ENCODE measurements at places on chromosomes 6 and 20.

DNA sequence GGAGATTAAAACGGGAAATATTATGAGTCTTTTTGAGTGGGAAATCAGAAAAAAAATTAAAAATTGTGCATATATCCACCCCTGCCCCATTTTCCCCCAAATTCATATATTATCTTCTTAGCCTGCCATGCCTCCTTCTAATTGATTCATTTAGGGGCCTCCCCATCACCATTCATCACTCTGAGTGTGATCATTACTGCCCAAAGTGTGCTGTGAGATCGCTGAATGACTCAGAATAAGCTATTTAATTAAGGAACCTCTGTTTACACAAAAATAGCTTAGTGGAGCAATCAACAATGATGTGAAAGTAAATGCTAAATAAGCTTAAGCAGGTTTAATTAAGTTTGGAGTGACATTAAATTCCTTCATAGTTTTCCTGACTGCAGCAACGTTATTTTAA, 645.5 kb downstream of the GRIK2 start:
- DNase-seq = no peak

GRCh38 chr6:71287038-71287437, 1.6 kb upstream of the OGFRL1 start:
- no peak for DNase-seq

GRCh38 chr6:75135450-75135849, 70.4 kb downstream of the COL12A1 start:
- DNase-seq = no peak

GRCh38 chr6:27517928-27518787, 45.3 kb upstream of the ZNF184 start:
- no peak for DNase-seq

DNA sequence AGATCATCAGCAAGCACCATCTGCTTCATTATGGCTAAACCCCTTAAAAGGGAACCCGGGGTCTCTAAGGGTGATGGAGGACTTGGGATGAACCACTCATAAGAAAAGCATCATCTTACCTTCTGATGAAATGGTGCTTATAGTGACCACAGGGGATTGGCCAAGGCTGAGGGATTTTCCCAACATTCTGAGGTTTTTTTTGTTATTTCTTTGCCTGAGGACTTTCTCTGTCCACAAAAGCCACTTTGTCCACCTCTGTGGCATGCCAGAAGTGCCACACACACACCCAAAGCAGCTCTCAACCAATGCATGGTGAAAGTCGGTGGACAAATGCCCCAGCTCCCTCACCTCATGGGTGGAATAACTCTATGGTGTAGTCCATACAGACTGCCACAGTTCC, 79.3 kb upstream of the TOP1 start:
- no peak for DNase-seq

DNA sequence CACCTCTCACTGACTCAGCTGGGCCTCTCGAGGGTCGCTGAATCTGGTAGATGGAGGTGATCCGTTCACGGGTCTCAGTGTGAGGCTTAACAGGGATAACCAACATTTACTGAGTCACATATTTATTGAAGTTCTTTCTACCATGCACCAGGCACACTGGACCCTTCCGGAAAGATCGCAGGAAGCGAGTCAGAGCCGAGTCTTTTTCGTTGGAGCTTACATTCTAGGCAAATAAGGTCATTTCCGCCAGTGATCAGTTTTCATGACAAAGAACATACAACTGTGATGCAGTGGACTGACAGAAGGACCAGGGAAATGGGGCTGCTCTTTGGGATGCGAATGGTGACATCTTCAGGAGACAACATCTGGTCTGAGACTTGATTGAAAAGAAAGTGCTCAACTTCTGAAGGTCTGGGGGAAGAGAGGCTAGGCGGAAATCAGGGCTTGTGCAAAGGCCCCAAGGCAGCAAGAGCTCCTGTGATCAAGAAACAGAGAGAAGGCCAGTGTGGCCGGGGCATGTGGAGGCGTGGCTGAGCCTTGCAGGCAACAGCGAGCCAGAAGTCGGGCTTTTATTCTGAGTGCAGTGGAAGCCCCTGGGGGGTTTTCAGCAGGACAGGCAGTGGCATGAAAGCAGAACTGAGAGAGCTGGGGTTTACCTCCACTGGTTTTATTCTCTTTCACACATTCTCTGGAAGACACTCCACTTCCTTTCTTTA, 56.7 kb downstream of the APCDD1L start:
- DNase-seq = no peak

DNA sequence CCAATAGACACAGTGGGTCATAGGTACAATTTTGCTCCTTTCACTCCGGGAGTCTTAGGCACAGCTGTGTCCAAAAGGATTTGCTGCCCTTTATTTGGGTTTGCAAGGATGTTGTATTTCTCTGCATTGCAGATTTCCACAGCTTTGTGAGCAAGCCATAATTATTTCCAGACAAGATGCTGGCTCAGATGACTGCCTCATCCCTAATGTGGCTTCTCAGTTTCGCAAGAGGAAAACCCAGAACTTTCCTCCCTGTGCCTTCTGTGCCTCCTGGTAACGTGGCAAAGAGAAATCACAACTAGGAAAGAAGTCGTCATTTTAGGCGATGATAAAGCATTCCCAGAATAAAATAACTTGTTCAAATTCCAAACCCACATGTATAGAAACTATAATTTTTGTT, 33.7 kb downstream of the FAM50B start:
- DNase-seq = no peak

DNA sequence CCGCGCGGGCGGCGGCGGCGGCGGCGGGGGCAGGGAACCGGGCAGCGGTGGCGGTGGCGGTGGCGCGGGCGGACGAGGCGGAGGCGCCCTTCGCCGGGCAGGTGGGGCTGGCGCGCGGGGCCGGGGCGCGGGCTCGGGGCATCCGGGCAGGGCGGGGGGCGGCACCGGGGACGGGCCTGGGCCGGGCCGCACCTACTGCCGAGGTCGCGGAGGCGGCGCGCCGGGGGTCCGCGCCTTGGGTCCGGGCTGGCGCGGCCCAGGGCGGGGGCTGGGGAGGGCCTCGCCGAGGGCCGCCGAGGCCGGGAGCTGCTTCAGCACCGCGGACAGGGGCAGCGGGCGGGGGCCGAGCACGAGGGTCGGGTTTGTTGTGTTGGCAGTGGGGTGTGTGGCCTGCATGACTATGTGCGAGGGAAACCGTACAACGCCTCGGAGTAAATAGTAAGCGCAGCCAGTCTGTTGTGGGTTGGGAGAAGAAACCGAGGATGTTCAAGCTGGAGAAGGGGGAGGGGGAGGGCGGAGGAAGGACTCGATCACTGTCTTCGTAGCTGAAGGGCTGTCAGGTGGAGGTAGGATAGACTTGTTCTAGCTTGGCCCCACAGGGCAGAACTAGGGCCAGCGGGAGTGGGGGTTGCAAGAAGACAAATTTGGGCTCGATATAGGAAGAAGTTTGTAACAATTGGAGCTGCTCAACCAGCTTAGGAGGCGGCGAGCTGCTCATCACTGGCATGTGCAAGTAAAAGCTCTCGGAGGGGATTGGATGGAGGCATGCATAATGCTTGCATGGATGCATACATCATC, 593 bp downstream of the MMP24 start:
- DNase-seq = no peak

DNA sequence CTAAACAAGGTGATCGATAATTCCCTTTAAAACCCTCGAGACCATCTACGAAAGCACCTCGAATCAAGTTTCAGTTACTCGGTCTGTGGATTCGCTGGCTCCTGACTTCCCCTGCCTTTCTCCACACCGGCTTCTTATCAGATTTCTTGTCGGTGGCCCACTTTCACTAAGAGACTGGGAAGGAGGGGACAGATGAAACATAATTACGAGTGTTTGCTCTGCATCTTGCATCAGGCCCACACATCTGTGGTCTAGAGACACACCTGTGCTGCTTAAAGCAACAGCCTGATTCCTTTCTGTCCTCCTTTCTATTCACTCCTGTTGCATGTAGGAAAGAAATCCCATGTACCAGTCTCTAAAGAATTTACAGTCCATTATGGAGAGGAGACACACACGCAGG, 37.7 kb downstream of the INSM1 start:
- DNase-seq = no peak
